Naive B cell (primary cell): ENCODE measurements at places on chromosomes 1 and 21. TPM values are rescaled to one million over a fixed set of nuclear protein-coding genes. Genes with fewer than 3 reads are reported as not detected.

The LRRC53 gene
- polyA plus RNA-seq: not detected

DNA sequence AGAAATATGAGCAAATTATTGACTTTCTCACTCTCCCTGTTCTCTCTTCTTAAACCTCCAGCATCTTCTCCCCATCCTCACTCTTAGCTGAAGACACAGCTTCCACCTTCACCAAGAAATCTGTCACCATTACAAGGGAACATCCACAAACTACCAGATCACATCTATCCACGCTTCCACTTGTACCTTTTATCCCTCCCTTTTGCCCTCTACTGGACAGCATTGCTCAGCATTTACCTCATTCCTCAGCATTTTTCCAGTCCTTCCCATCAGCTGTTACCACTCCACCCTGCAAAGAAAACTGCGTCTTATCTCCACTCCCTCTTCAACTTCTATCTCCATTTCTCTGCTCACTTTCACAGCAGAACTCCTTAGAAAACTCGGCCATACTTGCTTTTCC lies 42.6 kb downstream of the KCNJ6 start:
- no peak overlapping the region for H3K27ac ChIP-seq
- no peak overlapping the region for H3K4me3 ChIP-seq
- no peaks in the 10 kb centered on the region for H3K36me3 ChIP-seq
- DNase-seq: no peak
- no peaks in the 10 kb centered on the region for H3K27me3 ChIP-seq

The SMCP gene
- not detected for polyA plus RNA-seq

- H3K27ac ChIP-seq: no peak overlapping the region
- no peaks in the 10 kb centered on the region for H3K4me1 ChIP-seq
- no peaks in the 10 kb centered on the region for H3K27me3 ChIP-seq
- H3K36me3 ChIP-seq: no peaks in the 10 kb centered on the region
- peak overlapping the region; percentile 22 for H3K4me3 ChIP-seq
These were observed 39.0 kb downstream of the NEXN start for GRCh38 chr1:77927414-77927813.

The PPIAL4G gene
- polyA plus RNA-seq: not detected
